Activated T-cell treated with anti-CD3 and anti-CD28 coated beads, Interleukin-2, amount 50 U/mL, for 72 hours (primary cell): ENCODE measurements at places on chromosomes 6 and 20. TPM values are rescaled to one million over a fixed set of nuclear protein-coding genes. Genes with fewer than 3 reads are reported as not detected.

Gene SOD2
- 66.8 TPM for total RNA-seq

Gene SCUBE3
- total RNA-seq: 0.05 TPM

Gene CALHM5
- not detected for total RNA-seq

Gene MCM9
- total RNA-seq: 22.9 TPM

Gene TNNC2
- total RNA-seq: 0.49 TPM

Gene TBXT
- total RNA-seq: not detected

Gene BCAS1
- not detected for total RNA-seq

Gene HLA-A
- total RNA-seq: 1,795 TPM

Gene MCHR2
- total RNA-seq: not detected

Gene RHAG
- not detected for total RNA-seq

Gene HRH3
- not detected for total RNA-seq

Gene GPX5
- total RNA-seq: not detected

Gene OGFRL1
- total RNA-seq: 6.0 TPM

Gene CST7
- total RNA-seq: 136 TPM

Gene MTCH1
- 116 TPM for total RNA-seq

Gene ASIP
- not detected for total RNA-seq

Gene FABP7
- total RNA-seq: not detected

Gene DPPA5
- total RNA-seq: not detected

Gene FANCE
- total RNA-seq: 22.0 TPM

Gene FOXP4
- 25.9 TPM for total RNA-seq

Gene TREML1
- total RNA-seq: not detected

Gene SNTA1
- total RNA-seq: 2.2 TPM

Gene ADGRB3
- total RNA-seq: not detected

Gene TULP4
- 20.8 TPM for total RNA-seq

Gene MYLK4
- total RNA-seq: 0.72 TPM

Gene SCRT2
- total RNA-seq: not detected

Gene DCBLD1
- total RNA-seq: 2.9 TPM

Gene DOK5
- total RNA-seq: 1.2 TPM

Gene BANF2
- total RNA-seq: not detected

Gene CBLN4
- total RNA-seq: not detected

Gene METTL24
- total RNA-seq: not detected

Gene CALHM4
- not detected for total RNA-seq

Gene C20orf144
- total RNA-seq: 0.23 TPM
